COR-L47 (cell line): ENCODE measurements at places on chromosomes 2 and 18.
A peak's percentile ranks its signal among the peaks of the same experiment; 100 is the strongest.

DNA sequence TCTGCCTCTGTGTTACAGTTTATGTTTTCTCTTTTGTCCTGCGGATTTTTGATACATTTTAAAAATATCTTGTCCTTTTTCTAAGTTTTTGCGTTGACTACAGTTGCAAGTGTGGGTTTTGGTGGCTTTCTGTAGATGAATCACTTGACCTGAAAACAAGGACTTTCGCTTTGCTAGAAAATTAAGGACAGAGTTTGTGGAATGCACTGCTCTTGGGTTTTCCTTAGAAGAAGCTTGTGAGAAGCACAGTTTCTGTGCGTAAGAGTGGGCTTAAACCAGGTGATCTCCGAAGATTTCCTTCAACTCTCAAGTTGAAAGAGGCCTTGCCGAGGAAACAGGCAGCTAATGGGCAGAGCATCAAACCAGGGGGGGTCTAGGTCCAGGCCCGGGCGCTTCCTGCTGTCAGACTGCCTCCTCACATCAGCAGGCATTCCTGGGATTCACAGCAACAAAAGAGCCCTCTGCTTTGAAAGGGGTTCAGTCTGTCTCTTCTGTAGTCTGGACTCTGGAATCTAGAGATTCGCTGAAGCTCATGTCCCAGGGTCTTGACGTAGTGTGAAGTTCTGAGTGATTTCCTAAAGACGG, 17.3 kb downstream of the NCK2 start:
- no peak for DNase-seq

- DNase-seq: no peak
These were observed 293.0 kb upstream of the HS6ST1 start for GRCh38 chr2:128611421-128612320.

- peak; percentile 22 for DNase-seq
These were observed 109.8 kb downstream of the AP1S3 start for GRCh38 chr2:223727562-223727961.

DNA sequence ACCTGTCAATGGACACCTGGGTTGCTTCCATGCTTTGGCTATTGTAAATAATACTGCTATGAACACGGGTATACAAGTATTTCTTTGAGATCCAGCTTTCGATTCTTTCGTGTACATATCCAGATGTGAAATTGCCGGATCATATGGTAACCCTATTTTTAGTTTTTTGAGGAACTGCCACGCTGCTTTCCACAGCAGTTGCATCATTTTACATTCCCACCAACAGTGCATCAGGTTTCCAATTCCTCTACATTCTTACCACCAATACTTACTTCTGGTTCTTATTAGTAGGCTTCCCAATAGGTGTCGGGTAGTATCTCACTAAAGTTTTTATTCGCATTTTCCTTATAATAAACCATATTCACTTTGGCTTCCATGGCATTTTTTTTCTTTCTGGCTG, 69.6 kb downstream of the PID1 start:
- no peak for DNase-seq

GRCh38 chr2:14272396-14273075, 360.0 kb upstream of the LRATD1 start:
- no peak for DNase-seq
